ENCODE measurements at places on chromosomes 12 and 14. TPM values are rescaled to one million over a fixed set of nuclear protein-coding genes. Genes with fewer than 3 reads are reported as not detected.

DNA sequence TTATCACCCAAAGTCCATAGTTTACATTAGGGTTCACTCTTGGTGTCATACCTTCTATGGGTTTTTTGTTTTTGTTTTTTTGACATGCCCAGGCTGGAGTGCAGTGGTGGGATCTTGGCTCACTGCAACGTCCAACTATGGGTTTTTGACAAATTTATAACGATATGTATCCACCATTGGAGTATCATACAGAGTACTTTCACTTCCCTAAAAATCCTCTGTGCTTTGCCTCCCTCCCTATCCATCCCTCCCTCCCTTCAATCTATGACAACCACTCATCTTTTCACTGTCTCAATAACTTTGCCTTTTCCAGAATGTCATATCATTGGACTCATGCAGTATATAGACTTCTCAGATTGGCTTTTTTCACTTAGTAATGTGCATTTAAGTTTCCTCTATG is 139.0 kb upstream of the CCDC198 start:
- no peak for DNase-seq
- no peak overlapping the region for H3K27ac ChIP-seq
- no peaks in the 10 kb centered on the region for H3K4me1 ChIP-seq

GRCh38 chr12:28586481-28586880 is 396.2 kb downstream of the CCDC91 start:
- H3K4me1 ChIP-seq: no peaks in the 10 kb centered on the region
- no peak for DNase-seq
- H3K4me3 ChIP-seq: no peak overlapping the region
- no peak overlapping the region for H3K27ac ChIP-seq
- H3K36me3 ChIP-seq: no peaks in the 10 kb centered on the region
- H3K27me3 ChIP-seq: no peaks in the 10 kb centered on the region

- H3K36me3 ChIP-seq: no peaks in the 10 kb centered on the region
- H3K27me3 ChIP-seq: no peaks in the 10 kb centered on the region
- no peak overlapping the region for H3K4me3 ChIP-seq
- no peak overlapping the region for H3K27ac ChIP-seq
- DNase-seq: no peak
Observed at GRCh38 chr12:2414810-2415567, 362.2 kb downstream of the CACNA1C start.

GRCh38 chr12:120684523-120684932 is 2.4 kb upstream of the MLEC start:
- no peaks in the 10 kb centered on the region for H3K27me3 ChIP-seq
- DNase-seq: no peak
- H3K4me3 ChIP-seq: no peak overlapping the region

GRCh38 chr14:102182936-102183619 is 43.4 kb downstream of the WDR20 start:
- no peaks in the 10 kb centered on the region for H3K27me3 ChIP-seq
- no peak for DNase-seq
- no peak overlapping the region for H3K27ac ChIP-seq
- peaks cover 7% of the 10 kb centered on the region for H3K4me1 ChIP-seq

DNA sequence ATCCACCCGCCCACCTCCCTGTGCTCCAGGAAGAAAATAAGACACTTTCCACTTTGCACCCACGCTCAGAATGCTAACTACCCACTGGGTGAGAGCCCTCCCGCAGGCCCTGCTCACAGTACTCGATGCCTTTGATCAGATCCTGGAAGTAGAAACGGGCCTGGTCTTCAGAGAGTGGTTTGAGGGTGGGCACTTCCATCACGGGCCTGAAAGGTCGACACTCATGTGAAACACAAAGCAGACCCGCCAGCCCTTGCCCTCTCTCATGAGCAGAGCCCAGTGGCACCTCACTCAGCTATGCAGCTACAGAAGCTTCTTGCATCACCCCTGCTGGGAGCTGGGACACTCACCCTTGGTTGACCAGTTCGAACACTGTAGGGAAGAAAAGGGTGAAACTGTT is 41.1 kb downstream of the CAMKK2 start:
- H3K27me3 ChIP-seq: no peaks in the 10 kb centered on the region
- DNase-seq: no peak
- H3K4me1 ChIP-seq: no peaks in the 10 kb centered on the region
- H3K27ac ChIP-seq: no peak overlapping the region
- H3K4me3 ChIP-seq: no peak overlapping the region

- H3K4me1 ChIP-seq: peaks cover 28% of the 10 kb centered on the region
- DNase-seq: no peak
- peak overlapping the region; percentile 88 for H3K4me3 ChIP-seq
- H3K27me3 ChIP-seq: no peaks in the 10 kb centered on the region
Observed at GRCh38 chr14:39169541-39169900, 612 bp downstream of the TRAPPC6B start.

- no peaks in the 10 kb centered on the region for H3K36me3 ChIP-seq
- no peak for DNase-seq
- no peaks in the 10 kb centered on the region for H3K27me3 ChIP-seq
- H3K27ac ChIP-seq: no peak overlapping the region
- no peaks in the 10 kb centered on the region for H3K4me1 ChIP-seq
- H3K4me3 ChIP-seq: no peak overlapping the region
Observed at GRCh38 chr12:113990250-113991223, 24.4 kb upstream of the RBM19 start.

DNA sequence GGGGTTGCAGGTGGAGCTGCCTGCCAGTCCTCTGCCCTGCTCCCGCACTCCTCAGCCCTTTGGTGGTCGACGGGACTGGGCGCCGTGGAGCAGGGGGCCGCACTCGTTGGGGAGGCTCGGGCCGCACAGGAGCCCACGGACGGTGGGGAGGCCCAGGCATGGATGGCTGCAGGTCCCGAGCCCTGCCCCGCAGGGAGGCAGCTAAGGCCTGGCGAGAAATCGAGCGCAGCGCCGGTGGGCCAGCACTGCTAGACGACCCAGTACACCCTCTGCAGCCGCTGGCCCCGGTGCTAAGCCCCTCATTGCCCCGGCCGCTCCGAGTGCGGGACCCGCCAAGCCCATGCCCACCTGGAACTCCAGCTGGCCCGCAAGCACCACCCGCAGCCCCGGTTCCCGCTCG is 221.8 kb downstream of the BTG1 start:
- H3K27ac ChIP-seq: no peak overlapping the region
- H3K4me3 ChIP-seq: no peak overlapping the region
- DNase-seq: no peak
- no peaks in the 10 kb centered on the region for H3K27me3 ChIP-seq

DNA sequence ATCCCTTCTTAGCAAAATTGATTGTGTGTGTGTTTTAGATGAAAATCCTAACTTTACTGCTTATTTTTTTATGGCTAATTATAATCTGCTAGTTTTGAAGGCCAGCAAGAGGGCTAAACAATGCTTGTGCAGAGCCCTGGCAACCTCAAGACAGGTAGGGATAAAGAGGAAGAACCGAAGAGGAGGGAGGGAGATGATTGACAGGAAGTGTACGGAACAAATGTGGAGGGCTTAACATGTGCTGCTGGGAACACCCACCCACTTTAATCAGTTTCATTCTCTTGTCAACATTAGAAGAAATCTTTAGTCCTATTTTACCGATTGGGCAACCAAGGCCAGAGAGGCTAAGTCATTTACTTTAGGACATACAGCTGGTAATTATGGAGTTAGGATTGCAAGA is 1.4 kb upstream of the WSCD2 start:
- peaks cover 11% of the 10 kb centered on the region for H3K27me3 ChIP-seq
- H3K4me1 ChIP-seq: no peaks in the 10 kb centered on the region
- DNase-seq: no peak
- H3K27ac ChIP-seq: no peak overlapping the region
- no peaks in the 10 kb centered on the region for H3K36me3 ChIP-seq

DNA sequence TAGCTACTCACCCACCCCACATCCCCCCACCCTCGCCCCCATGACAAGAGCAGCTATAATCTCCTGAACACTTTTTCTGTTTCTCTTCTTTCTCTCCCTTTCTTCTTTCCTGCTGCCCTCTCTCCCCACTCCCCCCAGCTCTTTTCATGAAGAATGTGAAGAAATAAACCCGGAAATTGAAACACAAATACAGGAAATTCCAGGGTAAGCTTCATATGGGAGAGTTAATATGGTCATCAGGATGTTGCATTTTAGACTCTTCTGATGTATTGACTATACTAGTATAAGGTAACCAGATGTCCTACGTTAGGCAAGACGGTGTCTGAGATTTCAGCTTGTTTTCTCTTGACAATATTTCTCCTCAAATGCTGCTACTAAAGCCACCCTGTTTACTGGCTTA is 41.6 kb upstream of the LRIG3 start:
- H3K36me3 ChIP-seq: no peaks in the 10 kb centered on the region
- H3K4me1 ChIP-seq: no peaks in the 10 kb centered on the region
- H3K27ac ChIP-seq: no peak overlapping the region
- no peak for DNase-seq
- no peak overlapping the region for H3K4me3 ChIP-seq
- H3K27me3 ChIP-seq: no peaks in the 10 kb centered on the region

GRCh38 chr14:79652513-79653307 is 558.6 kb downstream of the DIO2 start:
- DNase-seq: no peak
- no peaks in the 10 kb centered on the region for H3K4me1 ChIP-seq
- no peak overlapping the region for H3K27ac ChIP-seq
- H3K36me3 ChIP-seq: no peaks in the 10 kb centered on the region
- no peak overlapping the region for H3K4me3 ChIP-seq

- no peaks in the 10 kb centered on the region for H3K27me3 ChIP-seq
- H3K4me3 ChIP-seq: no peak overlapping the region
- H3K27ac ChIP-seq: peak overlapping the region; percentile 79
- no peak for DNase-seq
- H3K36me3 ChIP-seq: peaks cover 69% of the 10 kb centered on the region
- peaks cover 36% of the 10 kb centered on the region for H3K4me1 ChIP-seq
Observed at GRCh38 chr14:92660571-92660970, 87.9 kb downstream of the LGMN start.

DNA sequence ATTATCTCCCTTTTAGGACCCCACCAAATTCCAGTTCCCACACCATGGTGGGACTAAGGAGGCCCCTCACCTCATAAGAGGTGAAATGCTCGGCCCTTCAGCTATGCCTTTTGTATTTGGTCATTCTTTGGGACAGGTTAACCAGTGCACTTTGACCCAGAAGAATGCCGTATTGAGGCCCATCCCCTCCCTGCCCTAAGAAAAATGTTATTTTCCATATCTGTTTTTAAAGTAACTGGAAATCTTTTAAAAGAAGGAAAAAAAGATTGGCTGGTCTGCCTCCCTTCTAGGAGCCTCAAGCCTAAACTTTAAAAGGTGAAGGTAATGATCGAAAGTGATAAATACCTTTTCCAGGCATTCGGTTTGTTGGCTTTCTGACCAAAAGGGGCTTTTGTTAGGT is 5.7 kb upstream of the HOXC13 start:
- H3K4me3 ChIP-seq: no peak overlapping the region
- H3K36me3 ChIP-seq: no peaks in the 10 kb centered on the region
- H3K27me3 ChIP-seq: peaks cover 79% of the 10 kb centered on the region

DNA sequence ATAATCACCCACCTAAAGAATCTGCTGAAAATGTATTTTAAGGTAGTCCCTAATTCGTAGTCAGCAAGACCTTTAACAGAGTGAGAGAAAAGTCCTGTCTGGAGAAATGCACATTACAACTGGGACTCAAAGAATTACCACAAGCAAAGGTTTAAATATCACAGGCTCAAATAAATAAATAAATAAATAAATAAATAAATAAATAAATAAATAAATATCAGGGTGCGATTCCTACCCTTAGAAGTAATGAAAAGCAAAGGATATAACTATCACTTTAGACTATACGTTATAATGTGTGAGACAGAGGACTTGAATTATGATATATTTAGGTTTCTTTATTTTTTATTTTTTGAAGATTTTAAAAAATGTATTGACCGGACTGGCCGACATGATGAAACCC is 522.5 kb upstream of the ATXN7L3B start:
- no peak for DNase-seq
- no peak overlapping the region for H3K4me3 ChIP-seq

- no peak overlapping the region for H3K4me3 ChIP-seq
- H3K27me3 ChIP-seq: no peaks in the 10 kb centered on the region
- peaks cover 4% of the 10 kb centered on the region for H3K4me1 ChIP-seq
- no peak for DNase-seq
- H3K27ac ChIP-seq: no peak overlapping the region
Observed at GRCh38 chr12:29278673-29279420, 102.1 kb downstream of the ERGIC2 start.

- no peak for DNase-seq
- no peaks in the 10 kb centered on the region for H3K36me3 ChIP-seq
- H3K27me3 ChIP-seq: no peaks in the 10 kb centered on the region
Observed at GRCh38 chr12:58384196-58384595, 442.8 kb downstream of the ATP23 start.

- peaks cover 18% of the 10 kb centered on the region for H3K4me1 ChIP-seq
- H3K27ac ChIP-seq: peak overlapping the region; percentile 89
- H3K27me3 ChIP-seq: no peaks in the 10 kb centered on the region
- H3K36me3 ChIP-seq: no peaks in the 10 kb centered on the region
Observed at GRCh38 chr12:32874078-32874477, 22.5 kb downstream of the PKP2 start.

DNA sequence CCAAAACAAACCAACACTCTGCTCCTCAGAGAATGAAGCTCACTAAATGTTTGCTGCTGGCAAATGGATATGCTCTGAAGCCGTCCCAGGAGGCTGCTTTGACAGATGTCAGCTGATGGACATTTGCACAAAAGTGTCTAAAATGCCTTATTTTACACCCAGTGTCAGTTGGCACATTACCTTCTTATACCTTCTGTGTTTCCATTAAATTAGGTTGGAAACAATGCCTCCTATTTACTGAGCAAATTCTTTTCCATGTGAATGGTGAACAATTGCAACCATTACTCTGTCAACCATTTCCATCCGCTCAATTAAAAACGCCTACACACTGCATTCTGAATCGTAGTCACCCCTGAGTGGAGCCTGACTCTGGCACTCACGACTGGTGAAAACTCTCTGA is 1679.9 kb upstream of the FLRT2 start:
- no peaks in the 10 kb centered on the region for H3K4me1 ChIP-seq
- H3K36me3 ChIP-seq: no peaks in the 10 kb centered on the region
- H3K27me3 ChIP-seq: no peaks in the 10 kb centered on the region
- H3K27ac ChIP-seq: no peak overlapping the region
- no peak overlapping the region for H3K4me3 ChIP-seq

- no peak overlapping the region for H3K4me3 ChIP-seq
- H3K27ac ChIP-seq: no peak overlapping the region
- no peaks in the 10 kb centered on the region for H3K27me3 ChIP-seq
- no peak for DNase-seq
- no peaks in the 10 kb centered on the region for H3K4me1 ChIP-seq
Observed at GRCh38 chr12:8584004-8584403, 28.7 kb downstream of the AICDA start.

GRCh38 chr12:130437555-130438242 is 100.0 kb downstream of the PIWIL1 start:
- no peaks in the 10 kb centered on the region for H3K36me3 ChIP-seq
- no peaks in the 10 kb centered on the region for H3K4me1 ChIP-seq
- H3K4me3 ChIP-seq: no peak overlapping the region
- peak; percentile 33 for DNase-seq
- no peak overlapping the region for H3K27ac ChIP-seq

The KCNH5 gene
- total RNA-seq: 0.17 TPM

The SH2B3 gene
- 43.4 TPM for total RNA-seq

The AVPR1A gene
- 2.4 TPM for total RNA-seq

The NRXN3 gene
- 1.4 TPM for total RNA-seq

The GPR162 gene
- total RNA-seq: 1.8 TPM

The MNAT1 gene
- total RNA-seq: 27.0 TPM

The HECTD1 gene
- 122 TPM for total RNA-seq

The GDF3 gene
- not detected for total RNA-seq

The ARHGEF25 gene
- 8.1 TPM for total RNA-seq

The OVCH1 gene
- total RNA-seq: not detected

The NCAPD2 gene
- total RNA-seq: 10.6 TPM

The AICDA gene
- not detected for total RNA-seq

Data from heart left ventricle (tissue), 16 donors.